Tongue (tissue), 3 donors: ENCODE measurements at places on chromosomes 12 and 14.

DNA sequence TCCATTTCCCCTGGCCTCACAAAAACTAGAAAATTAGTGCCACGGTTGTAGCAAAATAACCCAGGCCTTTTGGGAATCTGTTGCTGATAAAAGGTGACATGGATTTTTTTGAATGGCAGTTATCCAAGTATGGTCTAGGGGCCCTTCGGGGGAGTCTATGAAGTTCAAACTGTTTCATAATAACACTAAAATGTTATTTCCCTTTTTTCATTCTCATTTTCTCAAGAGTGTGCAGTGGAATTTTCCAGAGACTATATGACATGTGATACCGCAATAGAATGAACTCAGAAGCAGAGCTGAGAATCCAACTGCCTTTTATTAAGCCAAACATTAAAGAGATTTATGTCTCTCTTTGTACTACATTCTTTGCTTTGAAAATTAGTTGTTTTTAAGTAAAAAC, 26.9 kb downstream of the GSTZ1 start:
- no peak for DNase-seq

GRCh38 chr14:76381817-76382494, 6.0 kb downstream of the ESRRB start:
- DNase-seq = no peak

GRCh38 chr14:104787736-104788135, 7.8 kb downstream of the AKT1 start:
- DNase-seq = no peak

DNA sequence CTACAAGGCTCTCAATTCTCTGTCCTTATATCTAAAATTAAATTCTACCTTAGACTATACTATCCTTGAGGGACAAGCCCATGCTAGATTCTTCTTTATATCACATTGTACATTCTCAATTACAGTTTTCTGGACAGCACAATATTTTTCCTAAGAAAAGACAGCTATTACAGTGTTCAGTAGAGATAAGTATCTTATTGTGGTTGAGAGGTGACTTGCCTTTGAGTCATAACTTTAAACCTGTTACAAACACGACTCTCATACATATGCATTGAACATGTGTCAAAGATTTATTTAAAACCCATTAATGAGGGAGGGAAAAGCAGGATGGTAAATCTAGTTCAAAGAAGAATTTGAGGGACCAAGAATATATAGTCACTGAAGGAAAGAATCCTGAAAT, 61.1 kb downstream of the TPH2 start:
- no peak for DNase-seq

DNA sequence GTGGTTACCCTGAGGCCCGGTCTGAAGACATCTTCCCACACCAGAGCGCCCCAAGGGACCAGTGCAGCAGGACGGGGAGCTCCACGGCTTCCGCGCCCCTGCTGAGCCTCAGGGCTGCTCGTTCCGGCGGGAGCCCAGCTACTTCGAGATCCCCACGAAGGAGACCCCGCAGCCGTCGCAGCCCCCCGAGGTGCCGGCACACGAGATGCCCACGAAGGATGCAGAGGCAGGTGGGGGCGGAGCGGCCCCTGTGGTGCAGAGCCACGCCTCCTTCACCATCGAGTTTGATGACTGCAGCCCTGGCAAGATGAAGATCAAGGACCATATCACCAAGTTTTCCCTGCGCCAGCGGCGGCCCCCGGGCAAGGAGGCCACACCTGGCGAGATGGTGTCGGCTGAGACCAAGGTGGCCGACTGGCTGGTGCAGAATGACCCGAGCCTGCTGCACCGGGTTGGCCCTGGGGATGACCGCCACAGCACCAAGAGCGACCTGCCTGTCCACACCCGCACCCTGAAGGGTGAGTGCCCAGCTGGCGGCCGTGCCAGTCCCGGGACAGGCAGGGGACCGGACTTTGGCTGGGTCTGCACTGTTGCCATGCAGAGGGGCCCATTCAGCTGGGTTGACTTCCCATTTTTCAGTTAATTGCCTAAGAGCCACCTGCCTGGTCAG, 18.1 kb downstream of the CEP170B start:
- no peak for DNase-seq

- no peak for DNase-seq
These were observed 55.6 kb downstream of the ZC3H14 start for GRCh38 chr14:88618476-88618875.

GRCh38 chr12:56151672-56152131, 685 bp upstream of the MYL6B start:
- peak; percentile 50 for DNase-seq

GRCh38 chr14:96895658-96896271, 98.6 kb downstream of the VRK1 start:
- no peak for DNase-seq
